Activated naive CD4-positive, alpha-beta T cell treated with anti-CD3 and anti-CD28 coated beads, Interleukin-2, amount 10 ng/mL, durations not matched to agents 5 hours and 36 hours (primary cell): ENCODE measurements at places on chromosomes 16 and 17. TPM values are rescaled to one million over a fixed set of nuclear protein-coding genes. Genes with fewer than 3 reads are reported as not detected.

The OR4D2 gene
- total RNA-seq: not detected

The TMEM186 gene
- 12.1 TPM for total RNA-seq

The PRAC2 gene
- not detected for total RNA-seq

The ACADVL gene
- total RNA-seq: 311 TPM

The DPEP3 gene
- total RNA-seq: not detected
